ENCODE measurements at places on chromosomes 1 and 21.

GRCh38 chr1:101820071-101820470 lies 176.7 kb downstream of the OLFM3 start:
- no peak for DNase-seq

GRCh38 chr1:158654086-158654485 lies 32.4 kb downstream of the SPTA1 start:
- DNase-seq, result no peak

DNA sequence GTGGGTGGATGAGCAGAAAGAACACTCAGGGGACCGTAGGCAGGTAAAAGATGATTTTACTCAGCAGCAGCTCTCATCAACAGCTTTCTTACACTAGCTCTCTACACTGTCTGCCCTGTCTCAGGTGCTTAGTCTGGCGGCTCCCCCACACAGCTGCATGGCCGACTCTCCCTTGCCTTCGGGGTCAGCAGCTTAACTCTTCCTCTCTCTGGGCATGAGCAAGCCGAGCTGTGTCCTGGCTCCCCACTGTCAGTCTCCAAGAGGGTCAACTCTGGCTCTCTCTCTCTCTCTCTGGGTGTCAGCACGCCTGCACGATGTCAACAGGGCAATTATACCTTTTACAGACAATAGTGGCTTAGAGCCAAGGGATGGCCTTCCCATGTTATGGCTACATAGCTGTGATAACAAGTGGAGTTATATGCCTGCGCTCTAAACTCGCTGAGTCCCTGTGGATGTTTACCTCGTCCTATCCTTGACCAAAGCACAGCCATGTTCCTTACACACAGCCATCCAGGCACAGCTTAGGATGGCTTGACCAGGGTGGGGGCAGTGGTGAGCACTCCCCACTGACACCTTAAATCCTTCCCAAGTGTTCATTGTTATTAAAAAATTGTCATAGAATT lies 3.1 kb upstream of the BCL10 start:
- DNase-seq, result no peak

- no peak for DNase-seq
Measured at GRCh38 chr1:237320890-237321289, 278.9 kb downstream of the RYR2 start.

GRCh38 chr1:169689395-169689794 lies 22.0 kb downstream of the SELL start:
- no peak for DNase-seq
